Endothelial cell of umbilical vein (primary cell): ENCODE measurements at places on chromosomes 6 and 20. TPM values are rescaled to one million over a fixed set of nuclear protein-coding genes. Genes with fewer than 3 reads are reported as not detected.
A peak's percentile ranks its signal among the peaks of the same experiment; 100 is the strongest.

GRCh38 chr6:134750669-134751068, 199.2 kb downstream of the ALDH8A1 start:
- no peak for DNase-seq

DNA sequence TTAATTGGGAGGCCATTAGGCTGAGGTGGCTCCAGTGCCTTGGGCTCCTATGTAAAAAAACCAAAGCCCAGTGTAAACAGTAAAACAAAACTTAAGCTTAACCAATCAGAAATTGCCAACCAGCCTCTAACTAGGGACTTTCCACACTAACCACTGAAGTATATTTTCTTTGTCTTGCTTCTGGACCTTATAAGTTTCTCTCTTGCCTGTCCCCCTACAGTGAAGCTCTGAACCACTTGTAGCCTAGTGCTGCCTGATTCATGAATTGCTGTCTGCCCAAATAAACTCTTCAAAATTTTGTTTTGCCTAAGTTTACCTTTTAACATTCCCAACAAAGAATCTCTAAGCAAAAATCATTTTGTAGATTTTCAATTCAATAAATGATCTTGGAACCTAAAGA, 28.2 kb downstream of the POPDC3 start:
- no peak for DNase-seq

DNA sequence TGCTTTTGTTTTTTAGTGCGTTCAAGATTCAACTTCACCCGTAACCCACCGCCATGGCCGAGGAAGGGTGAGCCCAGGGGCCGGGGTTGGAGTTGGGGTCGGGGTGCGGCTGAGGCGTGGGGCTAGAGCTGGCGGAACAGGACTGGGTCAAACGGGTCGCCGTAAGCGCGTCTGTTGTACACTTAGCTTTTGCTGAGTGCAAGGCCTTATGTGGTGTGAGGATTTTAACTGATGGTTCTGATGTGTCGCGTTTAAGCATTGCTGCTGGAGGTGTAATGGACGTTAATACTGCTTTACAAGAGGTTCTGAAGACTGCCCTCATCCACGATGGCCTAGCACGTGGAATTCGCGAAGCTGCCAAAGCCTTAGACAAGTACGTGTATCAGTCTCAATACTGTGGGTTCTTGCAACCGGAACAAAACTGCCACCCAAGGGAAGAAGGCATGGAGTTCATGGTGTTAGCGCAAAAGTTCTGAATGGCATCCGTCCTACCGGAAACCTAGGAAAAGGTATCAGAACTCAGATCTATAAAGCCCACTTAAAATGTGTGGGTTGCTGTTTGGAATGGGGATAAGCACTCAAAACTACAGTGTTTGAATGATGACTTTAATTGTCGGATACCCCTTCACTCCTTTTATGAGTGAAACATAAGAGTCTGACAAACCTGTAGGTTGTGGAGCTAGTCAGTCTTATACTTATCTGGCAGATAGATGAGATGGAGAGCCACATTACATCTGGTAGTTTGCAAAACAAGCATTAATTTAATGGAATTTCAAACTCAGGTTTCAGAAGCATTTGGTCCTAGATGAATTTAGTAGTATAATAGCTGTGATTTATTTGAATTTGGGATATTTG, 574 bp downstream of the RPS12 start:
- DNase-seq = peak; percentile 21

Gene ZNF217
- total RNA-seq = 31.7 and 32.1 TPM in 2 replicates

DNA sequence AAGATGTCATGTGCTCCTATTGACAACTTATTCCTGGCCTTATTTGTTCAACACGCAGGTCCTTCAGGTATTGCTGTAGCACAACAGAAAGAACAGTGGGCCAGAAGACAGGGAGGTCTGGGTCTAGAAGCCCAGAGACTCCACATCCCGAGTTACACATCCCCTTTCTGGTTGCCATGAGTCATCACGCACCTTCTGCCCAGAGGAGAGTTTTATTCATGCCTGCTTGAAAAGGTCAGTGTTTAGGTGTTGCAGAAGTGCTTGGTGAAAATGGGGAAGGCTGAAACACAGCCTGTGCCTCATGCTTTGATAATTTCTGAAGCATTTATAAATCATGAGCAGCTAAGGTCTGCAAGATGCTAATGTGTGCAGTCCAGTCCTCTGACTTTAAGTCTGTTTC, 256.4 kb downstream of the GMPR start:
- no peak for DNase-seq

Gene NMBR
- not detected in 2 replicates for total RNA-seq

- DNase-seq = peak; percentile 76
Measured at GRCh38 chr6:124490122-124490521, 472.1 kb upstream of the RNF217 start.
